ENCODE measurements at places on chromosomes 2 and 18.
A peak's percentile ranks its signal among the peaks of the same experiment; 100 is the strongest.

DNA sequence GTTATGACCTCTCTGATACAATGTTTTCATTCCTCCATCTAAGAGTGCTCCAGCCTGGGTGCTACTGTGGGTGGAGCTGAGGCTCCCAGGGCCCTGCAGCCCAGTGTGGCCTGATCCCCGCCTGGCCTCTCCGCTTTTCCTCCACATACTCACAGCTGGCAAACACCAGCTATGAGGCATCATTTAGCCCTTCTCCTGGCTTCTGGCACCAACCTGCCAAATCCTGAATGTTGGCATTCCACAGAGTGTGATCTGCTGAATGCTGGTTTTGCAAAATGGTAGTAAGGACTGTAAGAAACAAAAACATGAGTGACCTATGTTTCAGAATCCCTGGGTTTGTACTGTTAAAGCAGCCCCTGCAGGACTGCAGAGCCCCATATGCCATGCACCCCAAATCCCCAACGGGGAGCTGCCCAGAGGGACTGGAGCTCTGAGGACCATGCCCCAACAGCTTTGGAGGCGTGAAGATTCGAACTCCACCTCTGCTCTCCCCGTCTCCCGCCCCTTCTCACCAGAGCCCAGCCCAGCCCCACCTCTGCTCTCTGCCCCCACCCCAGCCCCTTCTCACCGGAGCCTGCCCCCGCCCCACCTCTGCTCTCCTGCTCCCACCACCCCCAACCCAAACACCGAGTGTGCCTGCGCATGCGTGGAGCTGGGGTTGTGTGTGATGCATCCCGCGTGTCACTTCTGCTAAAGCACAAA, 4.2 kb downstream of the SLC66A2 start:
- no peak for DNase-seq

GRCh38 chr2:179298666-179299065, 34.0 kb upstream of the SESTD1 start:
- peak; percentile 12 for DNase-seq

- DNase-seq = no peak
Measured at GRCh38 chr2:111944531-111945210, 46.3 kb downstream of the MERTK start.

DNA sequence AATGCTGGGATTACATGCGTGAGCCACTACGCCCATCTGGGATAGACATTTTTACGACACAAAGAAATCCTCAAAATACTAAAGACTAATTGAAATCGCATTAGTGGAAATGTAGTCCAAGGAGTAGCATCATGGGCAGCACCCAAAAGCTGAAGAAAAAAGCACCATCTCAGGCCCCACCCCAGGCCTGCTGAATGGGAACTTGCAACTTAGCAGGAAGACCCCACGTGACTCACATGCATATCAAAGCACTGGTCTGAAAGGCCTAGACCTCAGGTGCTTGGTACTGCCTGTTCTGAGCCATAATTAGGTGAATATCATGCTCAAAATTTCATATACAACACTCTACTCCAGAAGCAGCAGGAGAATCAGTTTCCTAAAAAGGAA, 28.9 kb downstream of the SPRED2 start:
- no peak for DNase-seq

GRCh38 chr2:62270728-62271127, 74.8 kb downstream of the B3GNT2 start:
- DNase-seq = no peak

GRCh38 chr2:69843993-69844392, 14.5 kb downstream of the GMCL1 start:
- DNase-seq = no peak

DNA sequence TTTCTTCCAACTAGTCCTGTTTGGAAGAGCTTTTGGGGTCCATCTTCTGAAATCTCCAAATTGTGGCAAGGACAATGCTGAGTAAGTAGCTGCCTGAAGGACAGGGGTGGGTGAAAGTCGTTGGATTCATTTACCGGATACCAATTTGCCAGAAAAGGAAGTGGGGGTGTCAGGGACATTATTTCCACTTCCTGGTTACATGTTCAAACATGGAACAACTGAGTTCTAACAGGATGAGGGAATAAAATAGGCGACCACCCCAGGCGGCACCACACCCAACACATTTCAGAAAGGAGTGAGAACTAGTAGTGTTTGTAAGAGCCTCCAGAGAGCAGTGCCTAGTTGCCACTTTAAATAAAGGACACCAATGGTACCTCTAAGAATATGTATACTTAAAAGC, 158.6 kb upstream of the SERTAD2 start:
- DNase-seq = no peak

DNA sequence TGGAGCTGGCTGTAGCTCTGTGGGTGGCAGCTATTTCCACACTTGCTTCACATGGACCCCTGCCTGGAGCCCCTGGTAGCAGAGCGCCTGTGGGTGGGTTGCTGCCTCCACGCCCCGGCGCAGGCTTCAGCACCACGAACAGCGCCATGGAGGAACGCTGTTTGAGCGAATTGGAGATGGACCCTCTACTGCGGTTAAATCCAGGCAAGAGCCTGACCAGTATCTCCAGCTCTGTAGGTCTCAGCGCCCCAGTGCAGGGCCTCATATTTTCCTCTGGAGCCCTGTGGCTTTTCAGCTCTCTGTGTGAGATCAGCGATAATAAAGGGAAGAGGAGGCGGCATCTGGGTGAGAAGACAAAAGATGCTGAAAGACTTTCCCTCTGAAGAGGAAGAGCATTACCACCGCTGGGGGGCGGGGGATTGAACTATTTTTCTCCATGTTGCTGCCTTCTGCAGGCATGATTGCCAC, 12.0 kb downstream of the ONECUT2 start:
- no peak for DNase-seq

DNA sequence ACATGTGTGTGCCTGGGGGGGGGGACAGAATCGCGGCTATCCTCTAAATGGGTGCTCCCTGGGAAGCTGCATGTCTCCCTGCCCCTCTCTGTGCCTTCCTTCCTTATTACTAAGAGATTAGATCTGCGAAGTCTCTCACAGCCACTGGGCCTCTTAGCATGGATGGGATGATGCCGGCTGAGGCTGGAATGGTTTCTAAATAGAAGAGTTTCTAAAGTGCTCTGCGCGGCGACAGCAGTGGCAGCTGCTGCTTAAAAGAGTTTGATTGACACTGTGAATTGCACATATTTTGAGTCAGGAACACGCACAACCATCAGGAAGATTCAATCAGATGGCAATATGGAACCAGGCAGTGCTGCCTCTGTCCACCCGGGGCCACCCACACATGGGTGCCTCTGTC, 163.8 kb downstream of the CLIP4 start:
- DNase-seq = no peak

DNA sequence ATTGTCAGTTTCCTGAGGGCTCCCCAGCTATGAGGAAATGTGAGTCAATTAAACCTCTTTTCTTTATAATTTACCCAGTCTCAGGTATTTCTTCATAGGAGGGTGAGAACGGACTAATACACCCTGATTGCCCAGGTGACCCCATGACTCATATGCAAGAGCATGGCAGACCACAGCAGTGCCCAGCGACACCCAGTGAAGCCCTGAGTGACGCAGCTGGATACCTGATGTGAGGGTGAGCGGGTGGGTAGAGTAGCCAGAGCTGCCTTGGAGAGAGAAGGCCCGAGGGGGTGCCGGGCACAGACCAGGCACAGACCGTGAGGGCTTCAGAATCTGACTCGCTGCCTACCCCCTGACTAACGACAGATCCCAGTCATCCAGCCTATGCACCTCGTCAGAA, 15.4 kb downstream of the ALPG start:
- DNase-seq = no peak

DNA sequence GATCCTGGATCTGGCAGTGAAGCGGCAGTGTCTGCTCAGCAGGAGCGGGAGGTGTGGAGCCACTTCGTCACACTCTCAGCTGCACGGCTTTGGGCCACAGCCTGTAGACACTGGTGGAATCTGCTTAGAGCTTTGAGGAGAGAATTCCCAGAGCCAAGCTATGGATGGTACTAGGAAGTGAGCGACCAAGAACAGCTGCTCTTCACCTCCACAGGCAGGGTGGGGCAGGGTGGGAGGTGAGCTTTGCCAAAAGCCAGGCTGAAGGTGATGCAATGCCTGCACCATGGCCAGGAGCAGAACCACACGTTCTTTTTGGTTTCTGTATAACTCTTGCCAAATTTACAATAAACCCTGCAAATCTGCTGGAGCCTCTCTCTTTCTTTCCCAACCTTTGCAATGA, 226.1 kb downstream of the ANKRD30B start:
- DNase-seq = no peak

DNA sequence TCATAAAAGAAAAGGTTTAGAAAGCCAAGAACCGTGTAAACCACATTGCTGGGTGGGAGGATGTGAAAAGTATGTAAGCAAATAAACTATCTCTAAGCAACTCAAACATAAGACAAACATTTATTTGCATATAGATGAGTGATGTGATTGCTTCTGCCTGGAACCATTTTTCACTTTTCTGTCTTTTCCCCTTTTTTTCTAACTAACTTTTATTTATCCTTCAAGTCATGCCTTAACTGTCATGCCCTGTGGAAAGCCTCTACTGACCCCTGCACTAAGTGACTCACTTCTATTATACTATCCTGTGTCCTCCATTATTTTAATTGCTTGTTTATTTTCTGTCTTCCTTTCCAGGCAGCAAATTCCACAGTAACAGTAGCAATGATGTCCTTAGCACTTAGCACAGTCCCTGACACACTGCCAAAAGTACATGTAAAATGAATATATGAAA, 87.5 kb upstream of the CTAGE1 start:
- DNase-seq = no peak

DNA sequence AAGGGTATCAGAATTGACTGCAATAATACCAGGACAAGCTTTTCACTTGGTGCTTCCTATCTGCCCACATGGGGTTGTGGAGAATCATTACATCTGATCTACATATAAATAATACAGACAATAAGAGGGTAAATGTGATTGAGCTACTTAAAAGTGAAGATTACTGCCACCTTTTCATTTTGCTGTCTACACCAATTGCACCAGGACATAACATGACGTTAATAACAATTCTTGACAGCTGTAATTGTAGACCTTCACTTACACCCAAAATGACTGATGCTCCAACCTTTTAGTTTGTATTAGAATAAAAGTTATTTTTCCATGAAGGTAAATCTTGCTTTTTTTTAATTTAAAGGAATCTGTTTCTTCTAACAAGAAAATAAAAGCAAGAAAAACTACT, 36.5 kb upstream of the TTN start:
- no peak for DNase-seq

- peak; percentile 54 for DNase-seq
Measured at GRCh38 chr2:118221536-118222272, 133.4 kb downstream of the INSIG2 start.

DNA sequence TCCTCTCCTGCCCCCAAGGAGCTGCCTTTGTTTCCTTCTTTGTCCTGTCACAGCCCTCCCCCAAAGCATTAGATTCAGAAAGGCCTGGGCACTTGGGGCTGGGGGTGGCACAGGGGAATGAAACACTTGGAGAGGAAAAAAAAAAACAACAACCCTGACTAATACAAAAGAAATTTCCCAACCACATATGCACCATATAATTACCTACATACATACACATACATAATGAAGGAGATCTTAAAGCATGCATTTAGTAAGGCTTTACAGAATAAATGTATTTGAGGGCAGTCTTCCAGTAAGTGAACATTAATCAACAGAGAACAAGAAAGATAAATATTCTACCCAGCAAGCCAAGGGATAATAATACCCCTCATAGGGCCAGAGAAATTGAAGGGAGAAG, 70.0 kb upstream of the PPP1CB start:
- DNase-seq = no peak

GRCh38 chr2:49619804-49620203, 465.5 kb upstream of the FSHR start:
- no peak for DNase-seq

GRCh38 chr2:108412995-108413710, 35.4 kb downstream of the SULT1C4 start:
- DNase-seq = no peak

- DNase-seq = no peak
Measured at GRCh38 chr18:45874491-45875184, 49.2 kb downstream of the SIGLEC15 start.

- DNase-seq = no peak
Measured at GRCh38 chr18:79382681-79383387, 12.9 kb upstream of the NFATC1 start.

GRCh38 chr2:1169291-1169949, 218.8 kb downstream of the SNTG2 start:
- no peak for DNase-seq

- DNase-seq = no peak
Measured at GRCh38 chr18:66523219-66523991, 80.5 kb downstream of the CDH19 start.

DNA sequence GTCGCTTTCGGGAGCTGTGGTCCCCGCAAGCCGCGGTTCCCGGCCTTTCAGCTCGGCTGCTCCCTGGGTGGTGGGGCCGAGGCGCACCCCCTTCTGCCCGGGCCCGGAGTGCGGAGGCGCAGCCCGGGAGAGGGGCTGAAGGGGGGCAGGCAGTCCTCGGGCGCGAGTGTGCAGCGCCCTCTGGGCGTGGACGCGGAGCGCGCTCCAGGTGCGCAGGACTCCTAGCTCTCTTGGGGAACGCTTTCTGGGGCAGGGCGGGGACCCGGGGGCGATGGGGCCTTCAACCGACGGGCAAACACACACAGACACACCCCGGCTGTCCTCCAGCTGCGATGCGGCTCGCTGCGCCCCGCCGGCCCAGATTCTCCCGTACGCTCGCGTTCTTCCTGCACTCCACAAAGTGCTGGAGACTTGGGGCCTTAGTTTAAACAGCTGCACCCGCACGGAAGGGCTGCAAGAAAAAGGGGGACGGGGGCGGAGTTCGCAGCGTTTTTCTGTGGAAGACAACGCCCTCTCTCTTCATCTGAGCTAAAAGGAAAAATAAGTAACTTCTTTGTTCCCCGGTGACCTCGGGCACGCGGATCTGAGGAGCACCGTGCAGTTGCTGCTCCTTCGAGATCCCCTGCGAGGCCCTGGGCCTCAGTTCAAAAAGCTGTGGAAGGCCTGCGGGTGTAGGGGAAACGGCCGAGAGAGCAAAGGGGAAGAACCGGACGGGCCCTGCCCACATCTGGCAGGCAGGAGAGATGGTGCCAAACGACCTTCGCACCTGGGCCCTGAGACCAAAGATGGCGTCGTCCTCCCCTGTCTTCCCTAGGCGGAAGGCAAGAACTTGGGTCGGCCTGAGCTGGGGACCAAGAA, 593 bp upstream of the SDC1 start:
- peak; percentile 72 for DNase-seq
